ENCODE measurements at places on chromosomes 6 and 20. TPM values are rescaled to one million over a fixed set of nuclear protein-coding genes. Genes with fewer than 3 reads are reported as not detected.

Gene RAET1L
- total RNA-seq: not detected

DNA sequence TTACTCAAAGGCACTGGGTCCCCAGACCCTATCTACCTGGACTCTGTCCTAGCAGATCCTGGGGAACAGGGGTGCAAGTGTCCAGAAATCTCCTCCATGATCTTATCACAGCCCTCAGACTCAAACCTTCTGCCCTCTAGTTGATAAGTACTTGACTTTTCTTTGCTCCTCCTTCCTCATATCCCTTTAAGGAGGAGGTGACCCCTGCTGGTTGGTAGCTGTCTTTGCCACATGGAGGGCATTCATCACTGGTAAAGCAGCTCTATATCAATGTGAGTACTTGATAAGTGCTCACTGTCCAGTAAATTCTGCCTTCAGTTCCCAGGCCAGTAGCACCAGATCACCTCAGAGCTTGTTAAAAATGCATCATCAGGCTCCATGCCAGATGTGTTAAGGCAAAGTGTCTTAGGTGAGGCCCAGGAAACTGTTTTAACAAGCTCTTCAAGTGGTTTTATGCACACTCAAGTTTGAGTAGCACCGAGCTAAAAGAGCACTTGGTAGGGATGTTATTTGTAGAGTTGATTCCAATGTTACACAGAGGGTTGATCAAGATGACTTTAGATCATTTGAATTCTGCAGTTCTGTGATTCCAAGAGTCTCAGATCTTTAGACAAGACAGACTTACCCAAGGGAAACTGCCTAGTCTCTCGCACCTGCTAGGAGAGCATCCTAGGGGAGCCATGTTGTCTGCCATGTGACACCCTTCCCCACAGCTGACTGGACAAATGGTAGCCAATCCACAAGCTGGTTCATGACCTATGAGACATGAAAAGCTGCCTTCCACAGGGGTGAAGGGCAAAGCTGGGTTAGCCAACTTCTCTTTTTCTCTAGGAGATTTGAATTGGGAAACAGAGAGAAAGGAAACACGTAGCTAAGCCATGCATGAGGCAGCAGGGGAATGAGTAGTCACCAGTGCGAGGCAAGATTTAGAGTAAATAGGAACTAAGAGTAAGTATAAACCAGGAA, 18.6 kb downstream of the TREML2 start:
- no peak overlapping the region for H3K27ac ChIP-seq
- DNase-seq: no peak
- no peaks in the 10 kb centered on the region for H3K36me3 ChIP-seq
- H3K4me1 ChIP-seq: no peaks in the 10 kb centered on the region
- no peaks in the 10 kb centered on the region for H3K27me3 ChIP-seq
- H3K4me3 ChIP-seq: no peak overlapping the region

Gene CLDN20
- not detected for total RNA-seq

GRCh38 chr6:156562636-156563035, 214.5 kb upstream of the ARID1B start:
- H3K36me3 ChIP-seq: no peaks in the 10 kb centered on the region
- no peak overlapping the region for H3K27ac ChIP-seq
- no peak for DNase-seq

DNA sequence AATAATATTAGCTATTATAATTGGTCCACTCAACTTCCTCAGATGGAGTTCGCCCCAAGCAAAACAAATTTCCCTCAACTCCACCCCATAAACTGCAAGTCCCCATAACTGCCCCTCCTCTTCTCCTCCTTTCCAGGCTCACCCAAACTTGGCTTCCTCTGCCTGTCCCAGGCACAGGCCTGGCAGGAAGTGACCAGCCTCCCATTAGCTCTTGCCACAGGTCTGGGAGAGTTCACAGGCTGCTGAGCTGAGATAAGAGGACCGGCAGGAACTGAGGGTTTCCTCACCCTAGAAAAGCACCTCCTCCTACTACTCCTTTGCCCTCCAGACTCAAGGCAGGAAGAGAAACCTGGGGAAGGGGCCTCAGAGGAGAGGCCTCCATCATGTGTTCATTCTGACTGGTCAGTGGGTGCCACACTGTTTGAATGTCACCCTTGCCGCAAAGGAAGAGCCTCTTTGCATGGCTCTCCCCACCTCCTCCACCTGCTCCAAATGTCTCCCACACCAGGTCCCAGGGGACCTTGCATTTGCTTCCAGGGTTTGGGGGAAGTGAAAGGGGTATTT, 24.5 kb upstream of the SMIM29 start:
- no peak overlapping the region for H3K27ac ChIP-seq
- H3K4me3 ChIP-seq: no peak overlapping the region
- no peaks in the 10 kb centered on the region for H3K36me3 ChIP-seq
- peaks cover 2% of the 10 kb centered on the region for H3K4me1 ChIP-seq

GRCh38 chr20:33119725-33120720, 40.6 kb downstream of the BPIFB4 start:
- no peak overlapping the region for H3K27ac ChIP-seq
- no peak for DNase-seq
- H3K27me3 ChIP-seq: no peaks in the 10 kb centered on the region
- H3K4me3 ChIP-seq: no peak overlapping the region
- H3K4me1 ChIP-seq: no peaks in the 10 kb centered on the region

Measured in thoracic aorta (tissue), 2 donors.